ENCODE measurements at places on chromosomes 1 and 21. TPM values are rescaled to one million over a fixed set of nuclear protein-coding genes. Genes with fewer than 3 reads are reported as not detected.

Gene NCDN
- 36.5 TPM for total RNA-seq

Gene VPS13D
- 31.2 TPM for total RNA-seq

Gene HES3
- 67.9 TPM for total RNA-seq

Gene FBLIM1
- total RNA-seq = 66.6 TPM

DNA sequence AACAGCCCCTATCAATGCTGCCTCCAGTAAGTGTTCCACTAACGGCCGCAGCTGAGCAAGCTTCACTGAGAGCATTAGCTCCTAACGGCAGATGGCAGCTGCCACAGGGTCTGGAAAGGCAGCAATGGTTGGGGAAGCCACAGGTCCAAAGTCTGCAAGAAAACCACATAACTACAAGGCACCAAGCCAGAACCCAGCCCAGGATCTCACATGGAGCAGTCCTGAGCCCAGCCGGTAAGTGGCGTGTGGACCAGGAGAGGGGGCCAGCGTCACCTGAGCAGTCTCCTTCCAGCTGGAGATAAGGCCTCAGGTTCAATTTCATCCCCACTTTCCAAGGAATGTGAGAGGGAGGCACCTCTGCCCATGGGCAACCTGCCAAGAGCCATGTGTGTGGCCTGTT, 13.2 kb downstream of the SYT2 start:
- DNase-seq = no peak

All from H1 (cell line).